ENCODE measurements at places on chromosomes 1 and 21. TPM values are rescaled to one million over a fixed set of nuclear protein-coding genes. Genes with fewer than 3 reads are reported as not detected.

NGF gene
- 0.86 TPM for total RNA-seq

IL19 gene
- not detected for total RNA-seq

CHI3L2 gene
- 0.55 TPM for total RNA-seq

LCE3D gene
- not detected for total RNA-seq

DHX9 gene
- 191 TPM for total RNA-seq

PALMD gene
- 8.2 TPM for total RNA-seq

- DNase-seq: no peak
Observed at GRCh38 chr1:3386205-3387002, 68.1 kb upstream of the ARHGEF16 start.

DNA sequence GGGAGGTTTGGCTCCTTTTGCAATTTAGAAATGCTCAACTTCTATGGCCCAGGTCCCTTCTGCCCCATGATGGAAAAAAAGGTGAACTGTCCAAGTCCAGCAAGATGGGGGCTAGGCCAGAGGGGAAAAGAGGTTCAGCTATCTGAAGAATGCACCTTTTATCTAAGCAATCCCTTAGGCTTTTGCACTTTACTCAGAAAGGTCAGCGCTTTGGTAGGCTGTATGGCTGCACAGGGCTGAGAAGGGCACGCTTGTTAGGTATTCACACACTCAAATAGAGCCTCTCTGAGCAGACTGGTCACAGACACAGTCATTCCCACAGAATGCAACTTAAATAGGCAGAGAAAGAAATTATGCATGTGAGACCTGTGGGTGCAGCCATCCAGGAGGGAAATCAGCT is 31.0 kb downstream of the KANK4 start:
- no peak for DNase-seq

DNA sequence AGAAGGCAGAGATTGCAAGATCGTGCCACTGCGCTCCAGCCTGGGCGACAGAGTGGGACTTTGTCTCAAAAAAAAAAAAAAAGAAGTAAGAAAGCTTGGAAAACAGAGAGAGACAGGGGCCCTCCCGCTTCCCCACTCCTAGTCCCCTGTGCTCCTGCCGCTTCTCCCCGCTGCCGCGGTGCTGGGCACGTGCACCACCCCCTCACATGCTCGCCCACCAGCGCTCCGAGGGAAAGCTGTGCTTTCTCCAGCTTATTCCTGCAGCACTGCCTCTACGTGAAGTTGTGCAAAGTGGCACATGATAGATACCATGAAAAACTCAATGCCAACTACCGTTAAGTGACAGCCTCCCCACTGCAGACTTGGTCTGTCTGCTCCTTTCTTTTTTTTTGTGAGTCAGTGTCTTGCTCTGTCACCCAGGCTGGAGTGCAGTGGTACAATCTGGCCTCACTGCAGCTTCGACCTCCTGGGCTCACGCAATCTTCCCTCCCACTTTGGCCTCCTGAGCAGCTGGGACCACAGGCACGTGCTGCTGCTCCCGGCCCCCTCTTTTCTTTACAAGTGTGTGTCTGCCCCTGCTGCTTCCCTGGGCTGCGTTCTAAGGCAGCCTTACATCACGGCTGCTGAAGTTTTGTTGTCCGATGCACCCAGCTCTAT is 15.4 kb downstream of the SLX9 start:
- DNase-seq: no peak

GRCh38 chr1:36919491-36920145 is 114.7 kb downstream of the GRIK3 start:
- no peak for DNase-seq

GRCh38 chr1:151143057-151143435 is 3.4 kb downstream of the SEMA6C start:
- no peak for DNase-seq

DNA sequence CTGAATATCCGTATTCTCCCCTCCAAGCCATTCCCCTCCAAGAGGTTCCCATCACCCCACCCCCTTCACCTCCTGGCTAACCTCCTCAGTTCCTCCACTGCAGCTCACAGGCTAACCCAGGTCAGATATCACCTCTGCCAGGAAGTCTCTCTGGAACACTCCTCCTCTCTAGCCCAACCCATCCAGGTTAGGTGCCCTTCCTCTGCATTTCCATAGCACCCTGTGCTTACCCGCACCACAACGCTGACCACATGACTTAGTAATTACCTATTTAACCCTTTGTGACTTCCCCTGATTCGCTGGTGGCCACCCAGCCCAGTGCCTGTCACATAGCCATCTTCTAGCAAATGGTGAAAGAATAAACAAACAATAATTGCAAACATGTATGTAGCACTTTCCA is 49.5 kb upstream of the IFFO2 start:
- no peak for DNase-seq

DNA sequence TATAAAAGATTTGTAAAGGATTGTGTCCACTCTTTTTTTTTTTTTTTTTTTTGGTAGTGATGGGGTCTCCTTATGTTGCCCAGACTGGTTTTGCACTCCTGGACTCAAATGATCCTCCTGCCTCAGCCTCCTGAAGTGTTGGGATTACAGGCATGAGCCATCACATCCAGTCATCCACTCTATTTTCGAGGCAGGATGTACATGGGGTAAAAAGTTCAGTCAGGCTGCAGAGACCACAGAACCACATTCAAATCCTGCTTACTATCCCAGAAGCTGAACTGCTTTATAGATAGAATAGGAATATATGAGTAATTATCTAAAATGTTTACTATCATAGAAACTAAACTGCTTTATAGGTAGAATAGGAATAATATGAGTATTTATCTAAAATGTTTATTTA is 26.0 kb upstream of the KCNK2 start:
- peak; percentile 28 for DNase-seq

DNA sequence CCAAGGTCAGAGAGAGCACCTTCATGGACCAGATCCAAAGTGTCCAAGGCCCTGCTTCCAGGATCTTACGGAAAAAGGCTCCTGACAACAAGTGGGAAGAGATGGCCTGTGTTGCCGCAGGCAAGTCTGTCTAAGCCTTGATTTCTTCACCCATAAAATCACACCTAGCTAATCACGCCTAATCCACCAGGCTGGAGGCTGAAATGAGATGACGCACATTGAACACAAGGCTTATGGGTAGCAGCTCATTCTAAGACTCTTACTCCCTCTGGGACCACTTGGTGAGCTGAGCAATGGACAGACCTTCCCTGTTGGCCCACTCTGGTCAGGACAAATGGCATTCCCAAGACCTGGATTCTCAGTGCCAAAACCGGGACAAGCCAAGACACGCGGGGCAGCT is 38.2 kb downstream of the GRIK3 start:
- DNase-seq: no peak

DNA sequence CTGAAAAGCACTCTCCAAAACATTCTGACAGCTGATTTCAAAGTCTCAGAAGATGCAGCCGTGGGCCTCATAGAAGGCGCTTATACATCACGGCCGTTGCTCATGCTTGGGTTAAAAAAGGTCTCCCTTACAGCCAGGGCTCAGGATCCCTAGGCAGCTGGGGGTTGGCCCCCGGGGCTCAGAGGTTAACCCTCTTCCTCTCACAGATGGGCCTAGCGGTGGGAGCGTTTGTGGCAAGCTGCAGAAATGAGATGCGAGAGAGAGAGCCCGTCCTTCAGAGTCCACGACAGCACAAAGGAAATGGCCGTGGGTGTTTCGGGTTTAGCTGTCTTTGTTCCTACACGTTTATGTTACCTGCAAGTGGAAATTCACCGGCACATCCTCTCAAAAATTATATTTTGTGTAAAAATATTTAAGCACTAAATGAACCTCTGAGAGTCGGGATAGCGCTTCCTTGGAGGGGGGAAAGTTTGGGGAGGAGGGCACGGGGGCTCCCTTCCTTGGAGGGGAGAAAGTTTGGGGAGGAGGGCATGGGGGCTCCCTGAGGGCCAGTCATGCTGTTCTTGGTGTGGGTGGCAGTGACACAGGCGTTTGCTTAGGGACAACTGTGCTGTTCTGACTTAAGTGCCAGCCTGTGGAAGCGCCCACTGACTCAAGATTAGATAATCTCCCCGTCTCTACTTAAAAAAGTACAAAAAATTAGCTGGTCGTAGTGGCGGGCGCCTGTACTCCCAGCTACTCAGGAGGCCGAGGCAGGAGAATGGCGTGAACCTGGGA is 20.5 kb upstream of the PRDM15 start:
- no peak for DNase-seq

DNA sequence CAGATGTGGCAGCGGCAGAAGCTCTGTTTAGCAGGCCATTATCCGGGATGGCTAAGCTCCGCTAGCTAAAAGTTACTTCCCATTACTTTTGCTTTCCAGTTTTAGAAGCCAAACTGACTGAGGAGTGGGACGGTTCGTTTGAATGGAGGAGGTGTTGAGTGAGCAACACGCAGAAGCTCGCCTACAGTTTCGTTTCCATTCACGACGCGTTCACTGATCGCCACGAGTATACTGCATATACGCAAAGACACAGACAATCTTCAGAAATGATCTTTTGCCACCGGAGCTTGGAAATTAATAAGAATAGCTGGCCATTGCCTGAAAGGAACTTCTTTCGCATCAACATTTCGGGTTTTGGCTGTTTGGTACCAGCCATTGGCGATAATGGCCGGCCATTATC is 14.6 kb downstream of the SON start:
- DNase-seq: no peak

GRCh38 chr1:169753549-169753948 is 19.7 kb upstream of the SELE start:
- no peak for DNase-seq

GRCh38 chr1:54371942-54372275 is 34.3 kb downstream of the SSBP3 start:
- DNase-seq: no peak

- DNase-seq: peak; percentile 10
Observed at GRCh38 chr1:166975361-166976129, at the start of gene ILDR2. Gene ILDR2 (minus strand): TSS chr1:166975540. CDS start chr1:166975268, 272 bp downstream.

DNA sequence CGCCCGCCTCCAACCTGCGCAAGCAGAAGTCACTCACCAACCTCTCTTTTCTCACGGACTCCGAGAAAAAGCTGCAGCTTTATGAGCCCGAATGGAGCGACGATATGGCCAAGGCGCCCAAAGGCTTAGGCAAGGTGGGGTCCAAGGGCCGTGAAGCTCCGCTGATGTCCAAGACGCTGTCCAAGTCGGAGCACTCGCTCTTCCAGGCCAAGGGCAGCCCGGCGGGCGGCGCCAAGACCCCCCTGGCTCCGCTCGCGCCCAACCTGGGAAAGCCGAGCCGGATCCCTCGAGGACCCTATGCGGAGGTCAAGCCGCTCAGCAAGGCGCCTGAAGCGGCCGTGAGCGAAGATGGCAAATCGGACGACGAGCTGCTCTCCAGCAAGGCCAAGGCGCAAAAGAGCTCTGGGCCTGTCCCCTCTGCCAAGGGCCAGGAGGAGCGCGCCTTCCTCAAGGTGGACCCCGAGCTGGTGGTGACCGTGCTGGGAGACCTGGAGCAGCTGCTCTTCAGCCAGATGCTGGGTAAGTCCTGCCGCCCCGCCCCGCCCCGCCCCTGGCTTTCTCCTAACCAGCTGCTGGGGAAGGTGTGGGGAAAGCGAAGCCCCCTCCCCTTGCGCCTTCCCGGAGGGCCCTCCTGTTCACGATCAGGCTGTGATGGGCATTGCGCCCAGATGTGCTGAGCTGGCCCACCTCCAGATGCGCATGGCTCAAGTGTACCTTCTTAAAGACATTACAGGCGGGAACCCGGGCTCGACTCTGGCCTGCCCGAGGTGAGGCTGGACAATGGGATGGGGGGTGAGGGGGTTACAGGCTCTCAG is 110.2 kb downstream of the NAV1 start:
- DNase-seq: no peak

DNA sequence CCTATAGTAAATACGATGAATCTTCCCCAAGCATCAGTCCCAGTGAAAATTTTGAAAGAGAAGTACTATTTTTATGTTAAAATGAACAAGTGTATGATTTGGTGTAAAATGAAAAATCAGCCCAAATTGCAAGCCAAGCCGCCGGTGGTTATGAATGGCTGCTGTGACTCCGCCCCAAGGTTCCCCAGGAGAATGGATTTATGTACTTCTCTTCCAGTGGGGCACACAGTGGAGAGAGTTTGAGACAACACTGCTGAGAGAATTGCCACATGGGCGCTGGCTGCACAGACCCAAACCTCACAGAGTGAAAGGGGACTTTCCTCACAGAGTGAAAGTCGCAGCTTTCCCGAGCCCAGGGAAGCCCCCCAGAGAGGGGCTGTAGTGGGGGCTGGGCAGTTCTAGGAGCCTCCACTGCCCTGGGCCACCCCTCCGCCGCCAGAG is 24.0 kb downstream of the CDK18 start:
- no peak for DNase-seq

- peak; percentile 86 for DNase-seq
Observed at GRCh38 chr21:44801468-44802395, at the start of gene UBE2G2. Gene UBE2G2 (minus strand): TSS chr21:44801820. CDS start chr21:44801748, 72 bp downstream.

GRCh38 chr1:9761855-9762254 is 61.9 kb downstream of the CLSTN1 start:
- DNase-seq: no peak

DNA sequence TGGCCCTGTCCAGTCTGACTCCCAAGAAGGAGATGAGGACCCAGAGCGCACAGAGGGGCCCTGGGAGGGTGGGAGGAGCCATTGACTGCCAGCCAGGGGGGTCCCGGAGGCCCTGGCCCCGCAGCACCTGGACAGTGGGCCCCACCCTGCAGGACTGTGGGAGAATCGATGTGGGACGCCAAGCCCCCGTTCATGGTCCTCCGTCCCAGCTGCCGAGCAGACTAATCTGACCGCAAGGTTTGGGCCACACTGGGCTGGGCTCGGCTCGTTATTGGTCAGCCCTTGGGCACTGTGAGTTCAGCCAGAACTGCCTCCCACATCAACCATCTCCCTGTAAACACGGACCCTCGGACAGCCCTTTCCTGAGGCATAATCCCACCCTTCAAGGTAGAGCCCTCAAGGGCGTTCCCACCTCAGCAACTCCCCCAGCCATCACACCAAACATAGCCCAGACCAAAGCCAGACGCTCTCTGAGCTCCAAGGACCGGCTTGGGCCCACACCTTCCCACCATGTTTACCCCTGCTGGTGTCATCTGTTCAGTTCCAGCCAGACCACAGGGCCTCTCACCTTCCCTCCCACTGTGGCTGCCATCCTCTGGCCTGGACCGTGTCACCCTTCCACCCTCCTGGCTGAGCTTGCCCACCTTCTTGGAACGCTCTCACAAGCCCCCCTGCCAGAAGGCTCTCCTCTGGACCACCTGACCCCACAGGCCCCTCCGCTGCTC is 16.2 kb upstream of the POFUT2 start:
- DNase-seq: no peak
